ENCODE measurements at places on chromosomes 1 and 21. TPM values are rescaled to one million over a fixed set of nuclear protein-coding genes. Genes with fewer than 3 reads are reported as not detected.
A peak's percentile ranks its signal among the peaks of the same experiment; 100 is the strongest.

The LHX4 gene
- 9.2 TPM for total RNA-seq

The TMEM200B gene
- total RNA-seq: 19.1 TPM

The CDC14A gene
- 11.1 TPM for total RNA-seq

The PLPPR4 gene
- 1.1 TPM for total RNA-seq

The HMCN1 gene
- total RNA-seq: 5.6 TPM

The ORC1 gene
- total RNA-seq: 33.6 TPM

The PHLDA3 gene
- 59.7 TPM for total RNA-seq

The PEAR1 gene
- 0.89 TPM for total RNA-seq

The RGS16 gene
- 10.2 TPM for total RNA-seq

The RHBG gene
- total RNA-seq: 2.3 TPM

- H3K27me3 ChIP-seq: no peaks in the 10 kb centered on the region
- H3K27ac ChIP-seq: no peak overlapping the region
- H3K4me3 ChIP-seq: no peak overlapping the region
- 0 out of 2 replicates have a peak, but pooled peaks cover 6% of the 10 kb centered on the region for H3K4me1 ChIP-seq
These were observed 15.5 kb downstream of the DIPK1A start for GRCh38 chr1:92945748-92946270.

DNA sequence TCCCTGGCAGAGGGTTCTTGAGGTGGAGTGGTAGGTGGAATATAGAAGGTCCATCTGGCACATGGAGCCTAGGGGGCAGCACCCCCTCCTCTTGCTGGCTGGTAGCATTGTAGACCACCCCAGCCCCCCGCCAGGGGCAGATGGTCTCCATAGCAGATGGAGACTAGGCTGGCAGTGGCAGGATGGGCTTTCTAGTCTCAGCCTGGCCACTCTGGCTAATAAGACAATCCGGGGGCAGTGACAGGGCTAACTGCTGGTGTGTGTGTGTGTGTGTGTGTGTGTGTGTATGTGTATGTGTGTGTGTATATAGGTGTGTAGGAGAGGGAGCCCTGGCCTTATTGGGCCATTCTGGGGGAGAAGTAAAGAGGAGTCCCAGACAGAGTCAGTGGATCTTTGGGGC is 16.1 kb downstream of the UTP11 start:
- H3K27me3 ChIP-seq: no peaks in the 10 kb centered on the region
- peaks cover 55% of the 10 kb centered on the region for H3K4me1 ChIP-seq
- DNase-seq: no peak
- H3K4me3 ChIP-seq: no peak overlapping the region
- peaks cover 17% of the 10 kb centered on the region for H3K36me3 ChIP-seq

GRCh38 chr1:236421022-236421421 is 26.9 kb downstream of the EDARADD start:
- H3K27ac ChIP-seq: 0 out of 2 replicates have a peak overlapping the region, but pooled peaks have one; percentile 42

DNA sequence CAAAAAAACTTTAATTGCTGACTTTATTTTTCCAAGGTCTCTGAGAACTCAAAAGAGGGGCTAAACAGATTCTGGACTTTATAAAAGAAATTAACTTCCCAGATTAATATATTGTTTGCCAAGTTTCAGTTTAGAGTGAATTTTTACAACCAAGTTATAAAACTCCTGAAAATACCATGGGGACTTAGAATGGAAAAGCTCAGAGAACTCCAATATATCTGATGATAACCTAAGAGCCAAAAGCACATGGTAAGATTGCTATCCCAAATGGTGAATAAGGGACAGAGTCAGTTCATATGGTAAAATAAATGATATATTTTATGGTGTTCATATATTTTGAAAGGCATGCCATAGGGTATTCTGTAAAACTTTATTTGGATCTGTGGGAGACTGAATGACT is 470.9 kb downstream of the TTLL7 start:
- H3K27ac ChIP-seq: no peak overlapping the region
- DNase-seq: no peak
- no peak overlapping the region for H3K4me3 ChIP-seq
- H3K27me3 ChIP-seq: no peaks in the 10 kb centered on the region
- H3K36me3 ChIP-seq: no peaks in the 10 kb centered on the region

DNA sequence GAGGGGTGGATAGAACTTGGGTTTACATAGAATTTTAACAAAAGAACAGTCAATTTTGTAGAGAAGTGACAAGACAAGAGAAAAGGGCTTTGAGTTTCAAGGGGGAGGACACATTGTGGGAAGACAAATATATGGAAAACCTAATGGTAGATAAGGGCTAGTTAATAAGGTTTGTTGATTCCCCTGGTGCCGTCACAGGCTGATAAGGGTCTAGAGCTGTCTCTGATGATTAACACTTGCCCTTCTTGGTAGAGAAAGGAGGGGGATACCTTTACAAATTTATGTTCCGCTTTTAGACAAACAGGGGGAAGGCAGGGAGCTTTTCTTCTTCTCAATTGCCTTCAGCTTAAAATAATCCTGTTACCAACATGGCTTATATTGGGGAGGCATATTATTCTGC is 124.3 kb downstream of the ETS2 start:
- no peak overlapping the region for H3K4me3 ChIP-seq
- DNase-seq: no peak
- H3K36me3 ChIP-seq: peaks cover 6% of the 10 kb centered on the region
- no peaks in the 10 kb centered on the region for H3K4me1 ChIP-seq
- no peak overlapping the region for H3K27ac ChIP-seq

- H3K36me3 ChIP-seq: peaks cover 3% of the 10 kb centered on the region
- H3K27ac ChIP-seq: no peak overlapping the region
- no peak overlapping the region for H3K4me3 ChIP-seq
- H3K4me1 ChIP-seq: peaks cover 5% of the 10 kb centered on the region
- H3K27me3 ChIP-seq: no peaks in the 10 kb centered on the region
These were observed 12.4 kb downstream of the CDA start for GRCh38 chr1:20601129-20601825.

DNA sequence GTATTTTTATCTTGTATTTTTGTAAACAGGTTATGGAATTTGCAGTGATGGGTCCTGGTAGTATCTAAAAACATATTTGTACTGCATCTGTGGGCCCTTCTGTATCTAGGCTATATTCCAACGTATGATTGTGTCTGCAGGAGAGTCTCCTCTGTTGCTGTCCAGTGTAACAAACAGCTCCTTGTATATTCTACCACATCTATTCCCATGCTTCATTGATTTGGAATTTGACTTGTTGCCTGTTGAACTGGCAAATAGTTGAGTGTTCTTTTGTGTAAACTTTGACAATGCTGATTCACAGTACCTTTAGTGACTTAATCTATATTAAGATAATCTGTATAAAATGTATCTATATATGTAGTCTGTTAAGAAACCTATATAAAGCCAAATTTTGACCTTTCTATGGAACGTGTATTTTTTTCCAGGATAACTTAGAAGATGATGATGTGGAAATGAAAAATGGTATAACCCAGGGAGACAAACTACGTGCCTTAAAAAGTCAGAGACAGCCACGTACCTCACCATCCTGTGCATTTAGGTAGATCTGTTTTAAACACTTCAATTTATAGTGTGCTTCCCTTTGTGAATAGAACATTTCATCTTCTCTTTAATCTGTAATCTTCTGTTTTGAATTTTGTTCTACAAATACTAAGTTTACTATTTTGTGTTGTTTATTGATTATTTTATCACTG is 43.4 kb upstream of the GPR88 start:
- no peak overlapping the region for H3K27ac ChIP-seq
- no peak overlapping the region for H3K4me3 ChIP-seq
- H3K36me3 ChIP-seq: peaks cover 17% of the 10 kb centered on the region
- no peaks in the 10 kb centered on the region for H3K27me3 ChIP-seq
- H3K4me1 ChIP-seq: no peaks in the 10 kb centered on the region

DNA sequence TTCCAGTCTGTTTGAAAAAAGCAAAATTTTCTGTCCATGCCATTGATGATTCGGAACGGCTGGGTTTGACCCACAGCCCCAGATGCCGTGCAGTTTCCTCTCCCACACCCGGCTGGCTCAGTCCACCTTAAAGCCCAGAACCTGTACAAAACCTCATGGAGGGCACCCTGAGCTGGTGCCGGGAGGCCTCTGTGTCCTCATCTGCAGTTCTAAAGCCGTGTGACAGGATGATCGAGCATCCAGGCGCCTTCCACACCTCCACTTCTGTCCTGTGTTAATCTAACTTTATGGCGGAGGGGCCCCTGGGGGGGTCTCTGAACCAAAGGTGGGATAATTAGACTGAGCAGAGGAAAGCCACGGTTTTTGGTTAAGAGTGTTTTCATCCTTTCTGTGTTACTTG is 49.6 kb downstream of the SLC37A1 start:
- H3K4me3 ChIP-seq: no peak overlapping the region
- no peak for DNase-seq
- H3K27me3 ChIP-seq: no peaks in the 10 kb centered on the region
- peaks cover 30% of the 10 kb centered on the region for H3K36me3 ChIP-seq

DNA sequence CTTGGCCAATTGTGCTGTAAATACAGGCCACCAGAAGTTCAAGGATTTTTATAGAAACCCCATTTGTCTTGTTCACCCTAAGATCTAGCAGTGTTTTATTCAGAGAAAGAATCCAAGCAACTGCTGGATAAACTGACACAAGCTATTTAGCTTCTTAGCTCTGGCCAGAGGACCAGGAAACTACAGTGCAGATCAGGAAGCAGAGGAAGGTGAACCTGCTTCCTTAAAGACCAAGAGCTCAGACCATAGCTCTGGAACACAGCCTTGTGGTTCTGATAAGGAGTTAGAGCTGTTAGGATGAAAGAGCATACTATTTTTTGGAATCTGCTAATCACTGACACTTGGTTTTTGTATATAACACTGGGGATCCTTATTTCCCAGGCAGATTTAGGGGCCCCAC is 5.2 kb upstream of the CCDC17 start:
- no peaks in the 10 kb centered on the region for H3K4me1 ChIP-seq
- H3K4me3 ChIP-seq: no peak overlapping the region
- no peak for DNase-seq
- peaks cover 71% of the 10 kb centered on the region for H3K36me3 ChIP-seq
- H3K27me3 ChIP-seq: no peaks in the 10 kb centered on the region
- no peak overlapping the region for H3K27ac ChIP-seq

GRCh38 chr1:91502672-91503184 is 2.1 kb downstream of the CDC7 start:
- no peak for DNase-seq
- H3K4me1 ChIP-seq: peaks cover 34% of the 10 kb centered on the region
- H3K27ac ChIP-seq: peak overlapping the region; percentile 54
- H3K4me3 ChIP-seq: no peak overlapping the region
- no peaks in the 10 kb centered on the region for H3K27me3 ChIP-seq
- H3K36me3 ChIP-seq: peaks cover 6% of the 10 kb centered on the region

- DNase-seq: no peak
- no peak overlapping the region for H3K4me3 ChIP-seq
- 0 out of 2 replicates have a peak overlapping the region, but pooled peaks have one; percentile 30 for H3K27ac ChIP-seq
- H3K4me1 ChIP-seq: peaks cover 49% of the 10 kb centered on the region
These were observed 67.8 kb downstream of the POU2F1 start for GRCh38 chr1:167288390-167289074.

DNA sequence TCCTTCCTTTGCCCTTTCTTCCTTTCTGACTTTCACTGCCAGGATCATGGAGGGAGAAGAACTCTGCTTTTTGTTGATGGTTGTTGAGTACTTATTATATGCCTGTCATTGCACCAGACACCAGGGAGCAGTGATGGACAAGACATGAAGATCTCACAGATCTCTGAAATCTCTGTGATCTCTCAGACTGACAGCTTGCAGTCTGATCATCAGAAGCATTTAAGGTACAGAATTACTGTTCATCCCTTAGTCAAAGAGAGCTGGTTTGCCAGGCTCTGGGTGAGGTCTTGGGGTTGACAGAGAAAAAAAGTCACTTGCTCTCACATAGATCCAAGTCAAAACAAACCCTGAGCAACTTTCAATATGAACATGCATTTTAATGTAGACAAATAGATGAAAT is 299.5 kb upstream of the FMN2 start:
- no peak overlapping the region for H3K27ac ChIP-seq
- DNase-seq: no peak
- peaks cover 6% of the 10 kb centered on the region for H3K36me3 ChIP-seq

GRCh38 chr1:43436371-43436770 is 17.4 kb downstream of the HYI start:
- peaks cover 26% of the 10 kb centered on the region for H3K36me3 ChIP-seq
- H3K4me3 ChIP-seq: no peak overlapping the region
- DNase-seq: no peak
- H3K27ac ChIP-seq: peak overlapping the region; percentile 6

- no peak for DNase-seq
- no peaks in the 10 kb centered on the region for H3K27me3 ChIP-seq
- H3K36me3 ChIP-seq: no peaks in the 10 kb centered on the region
- no peaks in the 10 kb centered on the region for H3K4me1 ChIP-seq
- no peak overlapping the region for H3K4me3 ChIP-seq
- no peak overlapping the region for H3K27ac ChIP-seq
These were observed 271.7 kb downstream of the DUSP10 start for GRCh38 chr1:221470000-221470698.

- H3K36me3 ChIP-seq: no peaks in the 10 kb centered on the region
- H3K27ac ChIP-seq: peak overlapping the region; percentile 43
- no peak overlapping the region for H3K4me3 ChIP-seq
- peaks cover 45% of the 10 kb centered on the region for H3K4me1 ChIP-seq
These were observed 12.9 kb upstream of the CLIC4 start for GRCh38 chr1:24732186-24732885.

- H3K27me3 ChIP-seq: no peaks in the 10 kb centered on the region
- no peak overlapping the region for H3K27ac ChIP-seq
- no peak overlapping the region for H3K4me3 ChIP-seq
These were observed 307.3 kb downstream of the PTPRU start for GRCh38 chr1:29543586-29543985.

DNA sequence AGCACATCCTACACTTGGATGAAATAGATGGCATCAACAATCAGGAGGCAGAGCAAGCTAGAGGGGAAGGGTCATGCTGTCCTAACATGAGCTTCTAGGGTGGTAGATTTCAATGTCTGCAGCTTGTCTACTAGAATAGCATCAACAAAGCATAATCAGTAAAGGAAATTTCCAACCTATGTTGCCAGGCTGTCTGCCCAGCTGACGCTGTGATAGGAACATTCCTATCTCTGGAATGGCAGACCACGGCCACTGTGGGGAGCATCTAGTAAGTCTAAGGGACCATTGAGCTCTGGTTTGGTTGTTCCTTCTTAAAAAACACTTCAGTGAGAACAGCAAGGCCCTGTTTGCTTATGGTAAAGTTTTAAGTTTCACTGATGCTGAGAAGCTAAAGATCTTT is 206.8 kb downstream of the PAPPA2 start:
- no peaks in the 10 kb centered on the region for H3K27me3 ChIP-seq
- no peak overlapping the region for H3K4me3 ChIP-seq
- H3K4me1 ChIP-seq: no peaks in the 10 kb centered on the region
- H3K27ac ChIP-seq: no peak overlapping the region
- H3K36me3 ChIP-seq: no peaks in the 10 kb centered on the region
- DNase-seq: no peak

GRCh38 chr1:155086128-155086741 is 7.6 kb downstream of the EFNA3 start:
- peak; percentile 93 for DNase-seq
- H3K4me3 ChIP-seq: peak overlapping the region; percentile 95
- H3K27ac ChIP-seq: no peak overlapping the region

DNA sequence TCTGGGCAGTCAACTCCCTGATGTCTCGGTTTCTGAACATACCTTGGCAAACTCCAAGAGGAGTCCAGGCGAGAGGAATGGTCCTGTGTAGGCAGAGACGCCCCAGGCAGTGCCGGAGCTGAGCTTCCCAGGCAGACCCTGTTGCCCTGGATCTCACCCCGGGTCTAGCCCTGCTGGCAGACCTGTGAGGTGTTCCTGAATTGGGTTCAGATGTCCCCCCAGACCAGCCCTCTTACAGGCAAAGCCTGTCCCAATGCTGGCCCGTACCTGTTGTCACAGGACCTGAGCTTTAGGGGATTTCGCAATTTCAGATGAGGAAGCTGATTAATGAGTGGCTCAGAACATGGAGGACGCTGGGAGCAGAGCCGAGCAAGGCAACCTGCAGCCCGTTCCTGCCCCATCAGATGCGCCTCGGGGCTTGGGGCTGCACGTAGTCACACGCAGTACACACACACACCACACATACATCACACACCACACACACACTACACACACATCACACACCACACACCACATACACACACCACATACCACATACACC is 38.5 kb upstream of the PDE9A start:
- H3K4me3 ChIP-seq: no peak overlapping the region
- no peak for DNase-seq
- no peaks in the 10 kb centered on the region for H3K4me1 ChIP-seq
- no peak overlapping the region for H3K27ac ChIP-seq
- peaks cover 17% of the 10 kb centered on the region for H3K27me3 ChIP-seq

All from WTC11 (cell line).